ENCODE measurements at places on chromosomes 2 and 18.

DNA sequence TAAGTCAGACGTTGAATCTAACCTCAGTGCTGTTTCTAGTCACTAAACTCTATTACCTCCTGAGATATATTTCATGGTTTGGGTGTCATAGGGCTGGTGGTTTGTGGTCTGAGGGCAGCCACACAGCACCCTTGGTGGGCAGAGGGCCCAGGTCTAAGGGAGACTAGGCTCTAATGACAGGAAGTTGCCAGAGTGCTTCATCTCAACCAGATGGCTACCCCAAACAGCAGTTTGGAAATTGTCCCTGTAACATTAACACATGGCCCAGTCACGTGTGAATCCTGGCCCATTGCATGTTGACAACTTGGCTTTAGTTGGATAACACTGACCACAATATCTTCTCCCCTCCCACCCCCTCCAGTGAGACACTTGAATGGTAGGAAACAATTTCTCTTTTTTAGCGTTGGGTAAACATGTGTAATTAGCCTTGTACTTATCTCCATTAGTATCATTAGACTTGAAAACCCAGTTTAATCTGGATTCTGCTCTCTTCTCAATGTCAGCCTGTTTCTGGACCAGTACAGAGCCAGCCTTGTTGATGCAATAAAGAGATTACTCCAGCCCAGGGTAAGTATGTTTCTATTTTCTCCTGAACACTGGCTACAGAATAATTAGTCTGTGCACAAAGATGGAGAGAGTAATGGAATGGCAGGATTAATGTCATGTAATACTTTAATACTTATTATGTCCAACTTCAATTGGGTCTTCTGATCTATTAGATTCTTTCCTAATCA, 187.8 kb upstream of the SIX3 start:
- DNase-seq, result no peak

GRCh38 chr18:70411307-70411706, 122.5 kb downstream of the SOCS6 start:
- no peak for DNase-seq

- DNase-seq, result no peak
Measured at GRCh38 chr2:12430407-12431133, 286.2 kb upstream of the TRIB2 start.

DNA sequence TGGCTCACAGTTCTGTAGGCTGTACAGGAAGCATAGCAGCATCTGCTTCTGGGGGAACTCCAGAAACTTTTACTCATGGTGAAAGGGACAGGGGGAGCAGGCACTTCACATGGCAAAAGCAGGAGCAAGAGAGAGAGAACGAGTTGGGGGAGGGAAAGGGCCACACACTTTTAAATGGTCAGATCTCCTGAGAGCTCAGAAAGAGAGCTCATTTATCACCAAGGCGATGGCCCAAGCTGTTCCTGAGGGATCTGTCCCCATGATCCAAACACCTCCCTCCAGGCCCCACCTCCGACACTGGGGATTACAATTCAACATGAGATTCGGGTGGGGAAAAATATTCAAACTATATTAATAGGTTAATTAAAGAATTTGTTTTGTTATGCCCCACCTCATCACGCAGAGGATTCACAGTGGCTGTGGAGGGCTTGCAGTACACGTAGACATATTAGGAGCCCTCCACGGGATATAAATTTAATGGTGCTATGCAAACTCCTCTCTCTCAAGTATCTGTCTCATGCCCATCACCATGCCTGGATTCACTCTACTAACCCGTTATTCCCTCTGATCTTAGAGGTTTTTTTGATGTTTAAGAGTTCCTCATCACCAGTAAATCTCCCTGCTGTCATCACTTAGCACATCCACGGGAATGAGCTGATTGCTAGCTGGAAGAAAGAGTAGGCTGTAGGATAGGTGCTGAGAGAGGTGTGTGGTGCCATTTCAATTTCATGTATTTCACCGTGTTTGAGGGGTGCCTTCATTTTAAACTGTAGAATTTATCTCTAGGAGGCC, 84.5 kb upstream of the ARHGAP28 start:
- DNase-seq, result no peak

DNA sequence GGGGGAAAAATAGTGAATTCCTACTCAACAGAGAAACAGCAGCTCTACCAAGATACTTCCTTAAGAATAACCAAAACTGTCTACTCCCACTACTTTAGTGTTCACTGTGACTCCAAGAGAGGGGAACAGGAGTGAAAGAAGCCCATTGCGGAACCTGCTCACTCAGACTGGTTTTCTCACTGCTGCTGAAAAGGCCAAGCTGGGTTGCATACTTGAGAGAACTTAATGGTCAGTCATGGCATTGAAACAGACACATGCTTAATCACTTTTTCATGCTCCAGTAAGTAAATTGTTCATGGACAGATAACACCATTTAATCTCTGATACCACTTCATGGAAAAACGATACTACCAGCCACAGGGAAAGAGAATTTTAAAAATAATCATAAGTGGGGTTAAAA, 35.7 kb upstream of the SLC8A1 start:
- DNase-seq, result no peak

DNA sequence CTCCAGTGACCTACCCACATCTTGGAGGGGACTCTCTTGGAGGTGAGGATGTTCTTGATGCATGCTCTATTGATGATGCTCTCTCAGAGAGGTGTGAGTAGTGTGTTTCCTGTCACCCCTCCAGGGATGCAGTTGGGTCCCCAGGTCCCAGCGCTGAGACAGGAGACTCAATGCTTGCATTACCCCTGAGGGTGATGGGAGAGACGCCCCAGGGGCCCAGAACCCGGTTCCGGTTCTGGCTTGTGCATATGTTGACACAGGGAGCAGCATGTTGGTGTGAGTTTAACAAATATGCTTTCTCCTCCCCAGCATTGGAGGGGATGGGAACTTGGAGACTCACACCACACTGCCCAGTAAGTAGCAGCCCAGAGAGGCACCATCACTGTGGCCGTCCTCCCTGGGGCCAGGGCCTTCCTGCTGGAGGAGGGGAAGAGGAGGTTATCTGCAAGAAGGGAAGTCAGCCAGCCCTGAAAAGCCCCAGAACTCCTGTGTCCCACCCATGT, 124.5 kb downstream of the PLB1 start:
- DNase-seq, result no peak

GRCh38 chr2:233966388-233966787, 49.2 kb downstream of the TRPM8 start:
- no peak for DNase-seq

GRCh38 chr2:108925735-108926134, 63.3 kb downstream of the EDAR start:
- DNase-seq, result no peak

- no peak for DNase-seq
Measured at GRCh38 chr2:126859631-126860030, 39.1 kb upstream of the TEX51 start.

DNA sequence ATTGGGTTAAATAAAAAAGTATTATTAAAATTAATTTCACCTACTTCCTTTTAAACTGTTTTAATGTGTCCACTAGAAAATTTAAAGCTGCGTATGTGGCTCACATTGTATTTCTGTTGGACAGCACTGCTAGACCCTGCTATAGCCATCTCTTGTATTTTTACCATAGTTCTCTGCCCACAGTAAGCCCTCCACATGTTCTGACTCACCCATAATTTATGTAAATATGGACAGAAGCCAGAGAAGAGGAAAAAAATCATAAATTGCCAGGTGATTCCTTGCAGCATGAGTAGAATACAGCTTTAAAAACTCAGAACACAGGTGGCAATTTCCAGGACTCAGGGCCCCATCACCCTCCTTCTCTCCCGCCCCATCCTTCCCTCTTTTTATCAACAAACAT, 142.4 kb upstream of the MEX3C start:
- DNase-seq, result no peak

DNA sequence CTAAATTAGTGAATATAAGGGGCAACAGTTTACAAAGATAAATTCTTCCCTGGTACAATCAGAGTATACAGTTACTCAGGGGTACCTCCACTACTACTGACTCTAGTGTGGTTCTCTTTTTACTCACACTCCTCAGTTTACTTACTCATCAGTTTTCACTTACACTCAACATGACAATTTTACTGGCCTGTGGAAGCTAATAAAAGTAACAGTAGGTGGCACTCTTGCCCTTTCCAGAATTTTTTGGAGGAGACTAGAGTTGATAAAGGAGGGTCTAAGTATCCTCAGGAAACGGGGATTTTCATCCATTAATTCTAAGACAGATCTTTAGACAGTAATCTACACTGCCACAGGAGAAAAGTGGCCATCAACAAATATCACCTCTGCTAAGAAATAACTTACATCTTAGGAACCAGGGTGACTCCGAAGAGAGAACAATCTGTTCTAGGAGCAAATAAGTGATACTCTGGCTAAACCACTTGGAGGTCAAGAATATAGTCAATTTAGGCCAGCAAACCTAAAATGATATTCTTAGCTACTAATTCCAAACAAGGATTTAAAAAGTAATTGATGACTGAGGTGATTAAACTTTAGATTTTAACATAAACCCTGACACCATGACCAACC, 61.3 kb downstream of the ATL2 start:
- peak; percentile 58 for DNase-seq

DNA sequence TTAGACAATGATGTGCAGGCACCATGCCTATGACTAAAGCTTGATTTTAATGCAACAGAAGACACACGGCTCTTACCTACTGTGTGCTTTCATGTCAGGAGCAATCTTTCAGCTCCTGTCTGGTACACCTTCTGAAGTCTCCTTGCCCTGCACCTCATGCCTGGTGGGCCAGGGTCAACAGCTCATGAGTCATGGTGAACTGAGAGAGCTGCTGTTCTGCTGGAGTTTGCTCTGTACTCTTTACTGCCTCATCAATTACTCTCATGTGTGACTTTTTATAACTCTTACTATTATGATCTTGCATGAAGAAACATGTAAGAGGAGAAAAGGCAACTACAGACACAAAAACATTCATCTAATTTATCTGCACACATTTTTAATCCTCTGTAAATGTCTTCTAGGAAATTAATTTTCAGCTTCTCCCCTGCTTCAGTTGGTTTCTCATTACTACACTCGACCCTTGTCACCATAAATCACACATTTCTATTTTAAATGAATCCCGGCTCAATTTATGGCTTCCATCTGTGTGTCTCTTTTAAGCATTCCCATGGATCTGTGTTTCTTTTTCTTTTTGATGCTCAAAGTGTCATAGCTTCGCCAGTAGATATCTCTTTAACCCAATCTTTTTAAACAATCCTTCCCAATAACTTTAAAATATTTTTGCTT, 9.7 kb downstream of the SERPINB7 start:
- DNase-seq, result no peak

DNA sequence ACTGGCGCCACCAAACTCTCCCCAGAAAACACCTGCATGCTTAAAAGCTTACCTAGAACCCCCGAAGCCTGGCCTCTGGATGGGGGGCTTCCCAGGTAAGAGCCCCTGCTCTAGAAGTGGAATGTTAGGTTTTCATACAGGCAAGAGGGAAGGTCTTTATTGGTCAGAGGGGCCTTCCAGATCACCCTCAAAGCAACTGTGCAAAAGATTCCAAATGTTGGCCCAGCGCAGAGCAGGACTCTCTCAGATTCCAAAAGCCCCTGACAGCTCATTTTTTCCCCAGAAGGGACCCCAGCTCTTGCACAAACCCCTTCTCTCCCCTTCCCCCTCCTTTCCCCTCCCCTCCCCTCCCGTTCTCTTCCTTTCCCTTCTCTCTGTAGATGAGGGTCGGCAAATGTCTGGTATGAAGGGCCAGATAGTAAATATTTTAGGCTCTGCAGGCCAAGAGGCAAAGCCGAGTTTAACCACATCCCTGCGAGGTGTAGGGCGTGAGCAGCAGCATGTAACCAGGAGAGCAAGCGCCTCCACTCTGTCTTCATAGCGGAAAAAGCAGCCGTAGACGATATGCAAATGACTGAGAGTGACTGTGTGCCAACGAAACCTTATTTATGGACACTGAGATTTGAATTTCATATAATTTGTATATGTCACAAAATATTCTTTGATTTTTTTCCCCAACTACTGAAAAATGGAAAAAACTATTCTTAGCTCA, 116.9 kb downstream of the SMAD7 start:
- no peak for DNase-seq

GRCh38 chr2:50042771-50043170, 888.5 kb upstream of the FSHR start:
- DNase-seq, result no peak

- no peak for DNase-seq
Measured at GRCh38 chr2:119681203-119681867, 2.3 kb downstream of the TMEM177 start.

- no peak for DNase-seq
Measured at GRCh38 chr2:127039387-127040031, 67.4 kb downstream of the BIN1 start.

DNA sequence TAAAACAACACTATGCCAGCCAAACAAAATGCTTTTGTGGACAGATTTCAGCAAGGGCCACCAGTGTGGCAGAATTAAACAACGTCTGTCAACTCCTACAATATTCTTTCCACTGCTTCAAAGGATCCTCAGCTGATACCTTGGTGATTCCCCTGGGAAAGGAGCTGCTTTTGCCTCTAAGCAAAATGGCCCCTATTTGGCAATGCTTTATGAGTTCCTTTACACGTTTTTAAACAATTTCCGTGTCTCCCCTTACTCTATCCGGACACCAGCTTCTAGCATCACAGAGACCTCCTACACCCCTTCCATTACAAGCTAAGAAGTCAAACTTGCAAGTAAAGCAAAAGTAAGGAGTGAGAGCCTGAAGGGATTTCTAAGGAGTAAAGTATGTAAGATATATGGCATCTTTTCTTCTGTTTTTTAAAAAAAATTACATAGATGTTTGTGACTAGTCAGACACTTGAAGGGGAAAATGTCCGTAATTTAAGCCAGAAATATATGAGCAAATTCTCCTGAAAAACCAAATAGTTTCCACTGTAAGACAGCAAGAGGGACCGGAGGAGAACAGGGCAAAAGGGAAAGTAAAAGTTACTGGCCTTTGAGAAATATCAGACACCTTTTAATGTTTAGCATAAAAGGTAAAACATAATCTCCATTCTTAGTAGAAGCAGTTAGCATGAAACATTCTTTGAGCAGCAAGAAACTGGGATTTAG, 1.9 kb downstream of the SOS1 start:
- peak; percentile 4 for DNase-seq

- no peak for DNase-seq
Measured at GRCh38 chr2:228705318-228705717, 523.8 kb upstream of the SPHKAP start.

- no peak for DNase-seq
Measured at GRCh38 chr2:60400462-60401246, 152.8 kb downstream of the BCL11A start.

DNA sequence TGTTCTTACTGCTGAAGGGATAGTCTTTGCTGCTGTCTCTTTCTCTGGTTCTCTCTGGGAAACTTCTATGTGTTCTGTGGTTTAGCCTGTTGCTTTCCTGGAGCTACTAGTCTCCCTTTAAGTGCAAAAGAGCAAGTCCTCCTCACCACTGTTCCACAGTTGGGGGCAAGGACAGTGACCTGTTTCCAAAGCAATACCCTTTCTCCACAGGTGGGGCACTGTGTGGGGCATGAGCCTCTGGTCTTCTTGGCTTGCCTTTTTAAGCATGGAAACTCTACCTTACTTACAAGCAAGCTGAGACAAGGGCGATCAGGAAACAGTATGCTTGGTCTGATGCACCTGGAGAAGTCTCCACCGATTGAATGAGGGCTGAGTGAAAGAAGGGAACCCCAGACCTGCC, 156.7 kb downstream of the CPS1 start:
- no peak for DNase-seq

GRCh38 chr18:57803103-57803969, at the start of gene ATP8B1:
TSS of gene ATP8B1 (minus strand) at chr18:57803315. CDS start at chr18:57731807, 71,508 bp downstream.
- DNase-seq, result no peak

GRCh38 chr18:79962835-79963657, 1.4 kb upstream of the HSBP1L1 start:
- DNase-seq, result no peak

GRCh38 chr2:204336153-204336744, 209.0 kb upstream of the PARD3B start:
- no peak for DNase-seq

GRCh38 chr2:69600425-69600824, 43.1 kb downstream of the AAK1 start:
- no peak for DNase-seq
